ENCODE measurements at places on chromosomes 3 and 15.

GRCh38 chr3:46918634-46919033 lies 41.1 kb downstream of the PTH1R start:
- no peak for DNase-seq

DNA sequence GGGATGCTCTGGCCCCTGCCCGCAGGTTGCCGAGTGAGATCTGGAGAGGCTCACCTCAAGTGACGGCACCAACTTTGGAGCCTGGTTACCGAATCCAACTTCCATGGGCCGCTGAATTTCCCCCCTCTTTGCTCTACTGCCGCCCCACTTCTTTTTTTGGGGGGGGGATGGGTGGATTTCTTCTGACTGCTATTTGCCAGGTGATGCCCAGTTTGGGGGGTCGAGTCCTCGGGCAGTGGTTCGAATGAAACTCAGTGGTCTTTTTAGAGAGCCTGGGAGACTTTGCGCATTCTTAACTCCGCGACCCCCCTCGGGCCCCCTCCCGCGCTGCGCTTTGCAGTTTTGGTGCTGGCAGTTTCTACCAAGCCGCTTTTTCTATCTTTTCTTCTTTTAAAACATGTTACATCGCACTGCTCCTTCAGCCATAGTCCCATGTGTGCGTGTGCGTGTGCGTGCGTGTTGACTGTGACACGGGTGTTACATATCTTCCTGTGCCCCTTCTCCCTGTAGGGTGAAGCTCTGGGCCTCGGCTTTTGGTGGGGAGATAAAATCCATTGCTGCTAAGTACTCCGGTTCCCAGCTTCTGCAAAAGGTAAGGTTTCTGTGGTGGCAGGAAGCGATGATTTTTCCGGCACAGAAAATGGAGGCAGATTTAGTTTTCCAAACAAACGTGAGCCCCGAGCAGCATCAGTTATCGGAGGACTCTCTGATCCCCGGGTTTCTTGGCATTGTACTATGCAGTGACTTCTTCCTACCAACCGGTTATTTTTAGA lies 837 bp downstream of the CACNA2D3 start:
- DNase-seq = no peak

DNA sequence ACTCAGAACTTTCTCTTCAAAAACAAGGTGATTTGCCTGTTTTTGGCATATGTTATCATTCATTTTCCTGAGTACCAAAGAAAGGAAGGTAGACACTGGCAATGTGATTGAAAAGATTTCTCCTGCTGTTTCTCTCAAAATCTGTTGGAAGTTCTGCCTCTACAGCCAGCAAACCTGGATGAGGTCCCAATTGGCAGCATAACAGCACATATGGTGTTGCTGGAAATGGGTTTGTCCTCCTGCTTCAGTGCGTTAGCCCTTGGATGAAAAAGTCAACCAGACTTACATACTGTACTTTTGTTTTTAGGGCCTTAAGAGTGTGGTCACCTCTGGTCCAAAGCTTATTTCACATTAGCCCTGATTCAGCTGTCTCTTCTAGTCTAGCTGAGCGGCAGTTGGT lies 237.6 kb upstream of the MME start:
- DNase-seq = no peak

DNA sequence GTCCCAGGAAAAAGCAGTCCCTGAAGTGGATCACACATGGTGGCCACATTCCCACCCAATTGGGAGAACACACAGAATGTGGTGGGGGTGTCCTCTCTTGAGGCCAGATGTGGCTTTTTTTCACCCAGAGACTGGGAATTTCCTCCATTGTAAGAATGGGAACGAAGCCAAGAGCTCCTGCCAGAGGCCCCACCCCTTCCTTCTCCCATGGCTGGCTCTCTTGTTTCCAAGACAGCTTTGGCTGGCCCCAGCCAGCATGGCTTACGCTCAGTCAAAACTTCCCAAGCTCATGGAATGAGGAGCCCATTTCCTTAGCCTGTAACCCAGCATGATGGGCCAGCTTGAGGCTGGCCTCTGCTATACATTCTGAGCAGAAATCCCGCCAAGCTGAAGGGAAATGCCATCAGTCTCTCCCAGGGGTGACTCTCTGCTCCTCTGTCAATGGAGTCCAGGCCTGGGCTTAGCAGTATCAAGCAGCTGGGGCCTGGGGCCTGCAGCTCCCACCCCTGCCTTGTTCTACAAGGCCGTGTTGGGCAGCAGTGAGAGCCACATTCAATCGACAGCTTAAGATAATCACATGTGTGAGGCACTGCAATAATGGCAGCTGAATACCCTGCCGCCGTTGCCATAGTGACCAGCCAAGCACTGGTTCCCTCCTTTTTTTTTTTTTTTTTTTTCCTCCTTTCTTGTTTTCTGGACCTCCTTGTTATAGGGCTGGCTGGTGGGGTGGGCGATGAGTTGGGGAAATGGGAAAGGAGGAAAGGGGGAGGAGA lies 142.4 kb downstream of the EPHB1 start:
- no peak for DNase-seq

GRCh38 chr15:50940506-50940905 lies 32.0 kb downstream of the AP4E1 start:
- DNase-seq = no peak

DNA sequence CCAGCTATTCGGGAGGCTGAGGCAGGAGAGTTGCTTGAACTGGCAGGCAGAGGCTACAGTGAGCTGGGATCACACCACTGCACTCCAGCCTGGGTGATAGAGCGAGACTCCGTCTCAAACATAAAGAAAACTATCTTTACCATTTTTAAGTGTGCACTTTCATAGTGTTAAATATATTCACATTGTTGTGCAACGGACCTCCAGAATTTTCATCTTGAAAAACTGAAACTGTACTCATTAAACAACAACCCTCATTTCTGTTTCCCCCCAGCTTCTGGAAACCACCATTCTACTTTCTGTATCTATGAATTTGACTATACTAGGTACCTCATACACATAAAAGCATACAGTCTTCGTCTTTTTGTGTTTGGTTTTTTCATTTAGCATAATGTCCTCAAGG lies 375.1 kb downstream of the SHQ1 start:
- DNase-seq = no peak

DNA sequence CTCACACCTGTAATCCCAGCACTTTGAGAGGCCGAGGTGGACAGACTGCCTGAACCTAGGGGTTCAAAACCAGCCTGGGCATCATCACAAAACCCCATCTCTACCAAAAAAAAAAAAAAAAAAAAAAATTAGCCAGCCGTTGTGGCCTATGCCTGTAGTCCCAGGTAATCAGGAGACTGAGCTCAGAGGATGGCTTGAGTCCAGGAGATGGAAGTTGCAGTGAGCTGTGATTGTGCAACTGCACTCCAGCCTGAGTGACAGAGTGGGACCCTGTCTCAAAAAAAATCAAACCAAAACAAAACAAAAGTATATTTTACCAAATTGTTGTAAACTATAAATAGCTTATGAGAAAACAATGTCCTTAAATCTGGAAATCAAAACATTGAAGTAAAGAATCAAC lies 34.7 kb upstream of the UBP1 start:
- no peak for DNase-seq

DNA sequence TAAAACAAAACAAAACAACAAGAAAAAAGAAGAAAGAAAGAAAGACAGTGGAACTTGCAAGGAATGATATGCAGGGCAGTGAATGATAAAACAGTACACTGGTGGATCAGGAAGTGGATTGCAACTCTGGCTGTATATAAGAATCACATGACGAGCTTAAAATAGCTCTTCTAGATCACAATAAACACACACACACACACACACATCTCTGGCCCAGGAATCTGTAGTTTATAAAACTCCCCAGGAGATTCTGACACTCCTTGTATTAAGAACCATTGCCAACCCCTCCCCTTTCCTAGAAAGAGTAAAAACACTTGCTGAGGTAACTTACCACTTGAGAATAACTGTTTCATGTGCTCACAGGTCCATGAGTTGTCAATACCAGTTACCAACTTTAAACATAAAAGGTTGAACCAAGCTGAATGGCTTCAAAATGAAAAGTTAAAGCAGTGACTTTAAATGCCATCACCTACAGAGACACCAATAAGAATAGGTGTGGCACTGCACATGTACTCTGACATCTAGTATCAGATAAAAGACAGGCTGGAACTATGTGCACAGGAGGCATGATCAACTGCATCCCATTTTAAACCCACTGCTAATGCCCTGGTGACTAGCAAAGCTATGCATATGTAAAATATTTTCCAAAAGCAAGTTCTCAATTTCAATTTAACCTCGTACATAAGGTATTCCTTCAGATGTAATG lies 3.9 kb downstream of the CPOX start:
- DNase-seq = no peak

- DNase-seq = no peak
Observed at GRCh38 chr15:96345560-96346399, 15.3 kb downstream of the NR2F2 start.

DNA sequence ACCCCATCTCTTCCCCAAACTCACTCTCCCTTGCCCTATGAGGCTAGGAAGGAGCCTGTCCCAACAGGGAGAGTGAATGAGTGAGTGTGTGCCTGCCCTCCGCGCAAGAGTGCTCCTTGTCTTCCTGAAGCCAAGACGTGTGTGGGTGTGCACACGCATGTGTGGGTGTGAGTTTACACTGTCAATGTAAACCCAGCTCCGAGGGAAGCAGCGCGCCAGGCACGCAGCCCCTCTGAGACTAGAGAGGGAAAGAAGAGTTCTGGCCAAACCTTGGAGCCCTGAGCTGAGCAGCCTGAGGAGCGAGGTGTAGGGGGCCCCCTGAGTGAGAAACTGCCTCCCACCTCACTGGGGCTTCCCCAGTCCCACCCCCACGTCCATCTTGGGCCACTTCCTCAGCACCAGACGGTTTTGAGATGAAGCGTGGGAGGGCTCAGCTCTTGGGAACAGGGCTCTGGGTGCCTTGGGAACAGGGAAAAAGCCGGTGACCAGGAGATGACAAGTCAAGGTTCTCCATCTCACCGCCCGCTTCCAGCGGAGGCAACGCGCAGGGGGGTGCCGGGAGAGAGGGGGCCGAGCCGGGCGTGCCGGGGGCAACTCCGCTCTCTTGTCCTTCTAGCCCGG lies 5.1 kb downstream of the MECOM start:
- no peak for DNase-seq

GRCh38 chr15:100919481-100920405 lies 586 bp downstream of the LRRK1 start:
- DNase-seq = no peak

- DNase-seq = no peak
Observed at GRCh38 chr3:5056111-5056391, 66.0 kb upstream of the ARL8B start.

GRCh38 chr3:123751433-123751832 lies 132.7 kb downstream of the MYLK start:
- DNase-seq = no peak

GRCh38 chr15:99928429-99928981 lies 195.3 kb upstream of the LYSMD4 start:
- DNase-seq = peak; percentile 77

DNA sequence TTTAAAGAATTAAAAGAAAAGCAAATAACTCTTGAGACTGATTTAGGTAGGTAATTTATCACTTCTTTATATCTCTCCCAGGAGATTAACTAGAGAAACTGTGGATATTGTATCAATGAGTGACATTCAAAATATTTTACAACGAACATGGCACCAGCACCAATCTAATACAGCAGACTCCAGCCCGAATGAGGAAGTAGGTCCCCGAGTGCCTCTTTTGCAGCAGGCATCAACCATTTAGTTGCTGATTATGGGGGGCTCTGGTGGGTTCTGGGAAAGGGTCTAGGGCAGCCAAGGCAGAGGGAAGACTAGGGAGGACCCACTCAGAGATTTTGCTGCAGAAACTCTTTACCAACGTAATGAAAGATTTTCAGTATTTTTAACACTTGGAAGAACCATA lies 31.7 kb upstream of the TTC14 start:
- DNase-seq = no peak
